ENCODE measurements at places on chromosomes 13 and 19. TPM values are rescaled to one million over a fixed set of nuclear protein-coding genes. Genes with fewer than 3 reads are reported as not detected.
A peak's percentile ranks its signal among the peaks of the same experiment; 100 is the strongest.

The KCNC3 gene
- polyA plus RNA-seq = not detected

The ZNF564 gene
- 15.3 TPM for polyA plus RNA-seq

The FAM32A gene
- 139 TPM for polyA plus RNA-seq

DNA sequence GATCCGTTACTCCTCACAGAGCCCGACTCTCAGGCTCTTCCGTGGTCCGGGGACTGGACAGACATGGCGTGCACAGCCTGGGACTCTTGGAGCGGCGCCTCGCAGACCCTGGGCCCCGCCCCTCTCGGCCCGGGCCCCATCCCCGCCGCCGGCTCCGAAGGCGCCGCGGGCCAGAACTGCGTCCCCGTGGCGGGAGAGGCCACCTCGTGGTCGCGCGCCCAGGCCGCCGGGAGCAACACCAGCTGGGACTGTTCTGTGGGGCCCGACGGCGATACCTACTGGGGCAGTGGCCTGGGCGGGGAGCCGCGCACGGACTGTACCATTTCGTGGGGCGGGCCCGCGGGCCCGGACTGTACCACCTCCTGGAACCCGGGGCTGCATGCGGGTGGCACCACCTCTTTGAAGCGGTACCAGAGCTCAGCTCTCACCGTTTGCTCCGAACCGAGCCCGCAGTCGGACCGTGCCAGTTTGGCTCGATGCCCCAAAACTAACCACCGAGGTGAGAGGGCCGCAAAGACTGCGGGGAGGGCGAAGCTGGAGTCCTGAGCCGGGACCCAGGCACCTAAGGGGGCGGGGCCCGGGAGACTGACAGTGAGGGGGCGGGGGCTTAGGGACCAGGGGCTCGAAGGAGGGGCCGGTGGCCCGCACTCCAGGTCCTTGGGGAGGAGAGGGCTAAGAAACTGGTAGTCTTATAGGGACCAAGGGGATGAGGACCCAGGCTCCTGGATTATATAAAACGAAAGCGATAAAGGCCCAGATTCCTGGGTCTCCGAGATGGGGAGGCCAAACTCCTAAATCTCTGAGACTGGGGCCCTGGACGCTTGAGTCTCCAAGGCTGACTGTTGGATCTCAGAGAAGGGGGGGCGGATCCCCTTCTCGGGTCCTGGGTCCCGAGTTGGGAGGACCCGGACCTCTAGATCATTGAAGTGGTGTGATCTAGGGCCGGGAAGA lies 2.0 kb downstream of the ETV2 start:
- DNase-seq = peak; percentile 83

DNA sequence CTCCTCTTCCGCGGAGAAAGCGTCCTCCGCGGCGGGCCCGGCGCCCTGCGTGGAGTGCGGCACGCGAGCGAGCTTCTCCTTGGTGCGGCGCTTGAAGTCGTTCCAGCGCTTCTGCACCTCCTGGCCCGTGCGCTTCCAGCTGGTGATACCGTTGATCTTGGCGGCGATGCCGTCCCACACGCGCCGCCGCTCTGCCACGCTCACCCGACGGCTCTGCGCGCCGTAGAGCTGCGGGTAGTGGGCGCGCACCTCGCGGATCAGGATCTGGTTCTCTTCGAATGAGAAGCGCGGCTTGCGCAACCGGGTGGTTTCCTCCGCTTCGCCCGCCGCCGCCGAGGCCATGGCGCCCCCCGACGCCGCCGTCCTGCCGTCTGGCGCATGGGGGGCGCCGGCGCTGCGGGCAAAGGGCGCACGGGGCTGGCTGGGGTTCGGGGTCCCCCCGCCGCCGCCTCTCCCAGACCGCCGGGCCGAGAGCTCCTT lies 941 bp downstream of the MYPOP start:
- peak; percentile 29 for DNase-seq

DNA sequence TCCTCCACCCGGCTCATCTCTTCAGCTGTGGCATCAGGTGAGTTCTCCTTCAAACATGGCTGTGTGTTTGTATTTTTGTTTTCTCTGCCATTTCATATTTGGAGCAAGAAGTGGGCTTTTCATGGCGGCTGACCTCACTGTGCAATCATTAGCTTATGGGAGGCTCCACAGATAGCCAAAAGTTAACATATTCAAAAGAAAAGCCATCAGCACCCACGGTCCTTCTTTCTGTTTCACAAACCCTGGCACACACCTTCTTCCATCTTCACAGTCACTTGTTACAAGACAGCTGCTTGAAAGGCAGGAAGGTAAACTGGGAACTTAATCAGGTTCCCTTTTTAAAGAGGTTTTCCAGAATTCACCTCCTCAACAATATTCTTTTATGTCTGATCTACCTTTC lies 69.3 kb upstream of the ATP12A start:
- DNase-seq = no peak

- peak; percentile 94 for DNase-seq
These were observed 10.2 kb downstream of the STAP2 start for GRCh38 chr19:4328243-4328990.

- no peak for DNase-seq
These were observed 36.6 kb upstream of the ZSCAN5A start for GRCh38 chr19:56351208-56351607.

- peak; percentile 67 for DNase-seq
These were observed 19.4 kb downstream of the CEACAM21 start for GRCh38 chr19:41595258-41595889.

DNA sequence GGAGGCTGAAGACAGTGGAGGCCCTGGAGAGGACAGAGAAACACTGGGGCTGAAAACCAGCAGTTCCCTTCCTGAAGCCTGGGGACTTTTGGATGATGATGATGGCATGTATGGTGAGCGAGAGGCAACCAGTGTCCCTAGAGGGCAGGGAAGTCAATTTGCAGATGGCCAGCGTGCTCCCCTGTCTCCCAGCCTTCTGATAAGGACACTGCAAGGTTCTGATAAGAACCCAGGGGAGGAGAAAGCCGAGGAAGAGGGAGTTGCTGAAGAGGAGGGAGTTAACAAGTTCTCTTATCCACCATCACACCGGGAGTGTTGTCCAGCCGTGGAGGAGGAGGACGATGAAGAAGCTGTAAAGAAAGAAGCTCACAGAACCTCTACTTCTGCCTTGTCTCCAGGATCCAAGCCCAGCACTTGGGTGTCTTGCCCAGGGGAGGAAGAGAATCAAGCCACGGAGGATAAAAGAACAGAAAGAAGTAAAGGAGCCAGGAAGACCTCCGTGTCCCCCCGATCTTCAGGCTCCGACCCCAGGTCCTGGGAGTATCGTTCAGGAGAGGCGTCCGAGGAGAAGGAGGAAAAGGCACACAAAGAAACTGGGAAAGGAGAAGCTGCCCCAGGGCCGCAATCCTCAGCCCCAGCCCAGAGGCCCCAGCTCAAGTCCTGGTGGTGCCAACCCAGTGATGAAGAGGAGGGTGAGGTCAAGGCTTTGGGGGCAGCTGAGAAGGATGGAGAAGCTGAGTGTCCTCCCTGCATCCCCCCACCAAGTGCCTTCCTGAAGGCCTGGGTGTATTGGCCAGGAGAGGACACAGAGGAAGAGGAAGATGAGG lies 1.5 kb downstream of the PPP1R15A start:
- DNase-seq = no peak

DNA sequence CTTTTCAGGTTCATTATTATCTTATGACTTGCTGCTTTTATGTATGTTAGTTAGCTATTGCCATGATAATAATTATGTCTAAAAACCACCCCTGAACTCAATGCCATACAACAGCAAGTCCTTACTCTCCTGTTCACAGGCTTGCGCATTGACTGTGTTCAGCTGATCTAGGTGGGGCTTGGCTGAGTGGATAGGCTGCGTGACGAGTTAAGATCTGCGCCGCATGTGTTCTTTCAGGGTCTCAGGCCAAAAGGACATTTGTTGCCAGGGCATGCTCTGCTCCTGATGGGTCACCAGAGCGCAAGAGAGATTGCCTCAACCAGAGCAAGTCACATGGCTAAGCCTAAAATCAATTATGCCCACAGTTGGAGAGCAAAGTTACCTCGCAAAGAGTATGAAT lies 859 bp downstream of the ZNF568 start:
- no peak for DNase-seq

GRCh38 chr13:54301085-54301484 lies 1272.5 kb downstream of the OLFM4 start:
- DNase-seq = no peak

DNA sequence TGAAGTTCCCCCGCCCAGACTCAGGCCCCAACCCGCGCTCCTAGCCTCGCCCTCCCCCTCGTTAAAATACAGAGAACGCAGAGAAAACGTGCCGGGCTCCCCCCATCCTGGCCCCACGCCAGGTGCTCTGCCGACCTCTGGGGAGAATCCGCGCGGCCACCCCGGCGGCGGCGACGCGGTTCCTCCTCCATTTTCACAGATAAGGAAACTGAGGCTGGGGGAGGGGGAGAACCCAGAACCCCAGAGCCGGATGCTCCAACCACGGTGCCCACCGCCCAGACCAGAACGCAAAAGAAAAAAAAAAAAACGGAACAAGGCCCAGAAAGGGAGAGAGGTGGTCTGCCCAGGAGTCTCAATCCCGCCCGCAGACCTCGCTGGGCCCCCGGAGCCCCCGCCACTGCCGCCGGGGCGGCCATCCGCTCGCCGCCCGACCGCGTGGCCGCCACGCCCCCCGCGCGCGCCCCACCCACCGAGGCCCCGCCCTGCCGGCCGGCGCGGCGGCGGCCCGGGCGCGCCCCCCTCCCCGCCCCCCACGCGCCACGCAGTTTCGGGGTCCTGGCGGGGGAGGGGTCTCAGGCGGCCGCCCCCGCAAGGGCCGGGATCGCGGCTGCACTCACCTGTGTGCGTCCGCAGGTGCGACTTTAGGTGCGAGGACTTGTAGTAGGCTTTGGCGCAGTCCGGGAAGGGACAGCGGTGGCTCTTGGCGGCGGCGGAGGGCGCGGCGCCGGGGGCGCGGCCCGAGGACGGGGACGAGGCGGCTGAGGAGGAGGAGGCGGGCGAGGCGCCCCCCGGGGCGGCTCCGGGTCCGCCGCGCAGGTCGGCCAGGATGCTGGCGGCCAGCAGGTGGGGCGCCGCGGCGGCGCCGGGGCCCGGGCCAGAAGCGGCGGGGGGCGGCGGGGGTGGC lies 703 bp downstream of the KLF16 start:
- no peak for DNase-seq

DNA sequence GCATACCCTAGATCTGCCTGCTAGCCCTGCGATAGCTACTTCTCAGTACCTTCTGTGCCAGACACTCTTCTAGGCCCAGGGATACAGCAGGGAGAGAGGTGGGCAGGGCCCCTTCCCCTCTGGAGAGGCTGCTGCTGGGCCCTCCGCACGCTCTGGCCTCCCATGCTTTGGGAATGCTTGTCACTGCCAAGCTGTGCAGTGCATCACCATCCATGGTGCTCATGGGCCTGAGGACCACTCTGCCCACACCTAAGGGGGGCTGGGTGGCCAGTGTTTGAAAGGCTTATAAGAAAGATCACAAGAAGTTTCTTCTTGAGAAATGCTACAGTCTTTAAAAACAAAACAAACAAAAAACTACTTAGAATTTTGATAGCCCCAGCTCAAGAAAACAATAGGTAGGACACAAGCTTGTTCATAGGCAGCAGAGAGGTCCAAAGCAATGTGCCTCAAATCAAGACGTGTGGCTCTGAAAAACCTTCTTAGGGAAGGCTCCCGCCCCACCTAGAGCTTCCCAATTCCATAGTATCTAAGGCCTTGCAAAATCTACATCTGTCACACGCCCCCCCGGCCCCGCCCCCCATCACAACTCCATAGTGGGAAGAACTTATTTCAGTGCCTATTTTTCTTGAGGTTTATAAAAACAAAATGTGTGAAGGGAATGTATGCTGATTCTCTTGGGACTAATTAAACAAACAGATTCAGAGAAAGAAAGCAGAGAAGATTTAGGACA lies 145.8 kb downstream of the TM9SF2 start:
- no peak for DNase-seq

- DNase-seq = peak; percentile 16
These were observed at the start of gene ACP5 for GRCh38 chr19:11577451-11578257. TSS of gene ACP5 (minus strand) at chr19:11577645. CDS start at chr19:11577317, 328 bp downstream.

- DNase-seq = no peak
These were observed 51.2 kb downstream of the KLF5 start for GRCh38 chr13:73109969-73110368.

DNA sequence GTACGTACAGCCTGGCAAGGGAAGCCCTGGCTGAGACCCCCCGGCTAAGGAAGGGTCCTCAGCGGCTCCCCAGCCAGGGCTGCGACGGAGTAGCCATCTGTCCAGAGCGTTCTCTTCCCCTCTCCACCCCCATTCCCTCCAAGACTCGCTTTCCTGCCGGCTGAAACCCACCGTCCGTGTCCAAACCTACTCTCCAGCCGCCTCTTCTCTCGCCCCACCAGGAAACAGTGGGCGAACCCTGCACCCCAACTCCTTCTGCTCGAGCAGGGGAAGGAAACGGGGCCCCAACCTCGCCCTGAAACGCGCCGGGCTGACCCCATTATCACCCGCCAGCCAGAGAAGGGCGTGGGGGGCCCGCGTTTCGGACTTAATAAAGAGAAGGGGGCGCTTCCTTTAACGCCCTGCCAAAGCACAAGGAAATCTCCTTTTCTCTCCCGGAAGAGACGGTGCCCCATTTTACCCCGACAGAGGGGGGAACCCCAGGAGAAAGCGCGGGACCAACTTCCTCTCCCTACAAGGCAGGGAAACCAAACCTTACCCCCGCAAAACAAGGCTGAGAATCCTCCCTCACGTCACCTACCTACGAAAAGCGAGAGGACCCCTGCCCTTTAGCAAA lies 2.5 kb downstream of the ZC3H4 start:
- DNase-seq = peak; percentile 46

GRCh38 chr13:45439781-45440462 lies 21.7 kb upstream of the SLC25A30 start:
- DNase-seq = no peak

Data from naive thymus-derived CD4-positive, alpha-beta T cell (primary cell).